ENCODE measurements at places on chromosomes 6 and 20.

DNA sequence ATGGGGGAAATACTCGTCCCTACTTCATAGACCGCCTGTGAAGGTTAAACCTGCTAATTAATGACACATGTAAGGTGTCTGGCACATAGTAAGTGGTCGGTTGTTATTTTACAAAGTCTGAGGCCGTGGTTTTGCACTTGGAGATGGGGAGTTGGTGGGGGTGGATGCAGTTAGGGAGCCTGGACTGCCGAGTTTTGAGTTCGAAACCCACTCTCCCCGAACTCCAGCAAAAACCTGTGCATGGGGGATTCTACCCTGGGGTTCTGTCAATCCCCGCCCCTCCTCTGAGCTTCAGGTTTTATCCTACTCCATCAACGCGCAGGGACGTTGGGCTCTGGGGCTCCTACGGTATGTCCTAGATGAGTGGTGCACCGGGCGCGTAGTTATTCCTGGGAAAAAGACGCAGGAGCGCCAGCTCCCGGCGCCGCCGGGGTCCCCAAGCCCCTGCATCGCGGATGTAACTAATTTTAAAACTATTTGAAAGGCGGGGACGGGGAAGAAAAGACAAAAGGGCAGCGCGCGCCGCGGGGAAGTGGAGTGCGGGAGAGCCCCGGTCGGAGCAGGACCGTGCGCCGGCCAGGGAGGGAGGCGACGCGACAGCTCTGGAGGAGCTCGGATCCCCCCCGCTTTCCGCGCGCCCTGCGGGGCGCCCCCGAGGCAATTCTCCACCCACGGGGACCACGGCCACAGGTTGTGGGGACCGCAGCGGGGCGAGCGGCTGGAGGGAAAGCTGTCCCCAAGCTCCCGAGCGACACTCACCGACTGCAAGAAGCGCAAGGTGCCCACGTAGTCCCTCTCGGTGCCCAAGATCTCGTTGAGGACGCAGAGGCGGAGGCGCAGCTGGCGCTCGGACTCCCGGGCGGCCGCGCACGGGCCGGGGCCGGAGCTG lies 672 bp downstream of the PREX1 start:
- DNase-seq, result peak; percentile 31

DNA sequence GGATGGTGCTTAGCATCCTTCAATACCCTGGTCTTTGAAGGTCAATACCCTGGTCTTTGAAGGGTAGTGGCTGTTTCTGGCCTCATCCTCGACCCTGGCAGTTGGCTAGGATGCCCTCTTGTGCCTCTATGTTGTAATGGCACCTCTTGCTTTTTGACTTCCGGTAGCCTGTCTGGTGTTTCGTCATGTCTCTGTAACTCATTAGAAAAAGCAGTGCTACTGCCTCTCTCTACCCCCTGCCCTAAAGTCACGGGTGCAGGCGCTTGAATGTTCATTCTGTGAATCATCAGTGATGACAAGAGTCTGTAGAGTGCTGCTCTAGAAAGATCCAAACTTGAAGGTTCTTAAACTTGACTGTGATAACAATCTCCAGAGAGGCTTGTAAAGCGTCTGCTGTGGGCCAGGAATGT lies 28.3 kb downstream of the RSPO4 start:
- no peak for DNase-seq

DNA sequence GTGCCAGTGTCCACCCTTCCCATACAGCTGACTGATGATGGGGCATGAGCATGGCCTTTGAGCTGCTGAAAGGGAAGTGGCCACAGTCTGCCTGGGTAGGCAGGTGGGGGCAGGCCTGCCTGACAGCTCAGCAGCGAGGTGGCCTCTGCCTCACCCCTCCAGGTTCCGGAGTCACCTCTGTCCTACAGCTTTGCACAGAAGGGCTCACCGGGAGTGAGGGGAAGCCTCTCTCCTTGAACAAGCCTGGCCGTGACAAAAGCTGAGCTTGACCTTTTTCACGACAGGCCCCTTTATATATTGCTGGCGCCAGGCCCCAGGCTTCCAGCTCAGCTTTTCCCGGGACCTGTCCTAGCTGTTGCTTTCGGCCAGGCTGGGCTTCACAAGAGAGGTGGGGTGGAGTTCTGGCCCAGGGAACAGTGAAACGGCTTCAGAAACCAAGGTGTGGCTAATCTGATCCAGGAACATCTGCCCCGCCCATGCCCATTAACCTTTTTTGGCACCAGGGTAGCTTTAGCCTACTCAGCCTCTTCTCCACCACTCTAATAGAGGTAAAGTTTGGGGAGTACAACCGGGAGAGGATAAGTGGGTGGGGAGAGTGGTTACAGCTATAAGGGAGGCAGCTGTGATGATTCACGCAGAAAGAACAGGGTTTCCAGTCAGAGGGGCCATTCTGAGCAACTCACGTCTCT lies 42.9 kb downstream of the C6orf132 start:
- no peak for DNase-seq

DNA sequence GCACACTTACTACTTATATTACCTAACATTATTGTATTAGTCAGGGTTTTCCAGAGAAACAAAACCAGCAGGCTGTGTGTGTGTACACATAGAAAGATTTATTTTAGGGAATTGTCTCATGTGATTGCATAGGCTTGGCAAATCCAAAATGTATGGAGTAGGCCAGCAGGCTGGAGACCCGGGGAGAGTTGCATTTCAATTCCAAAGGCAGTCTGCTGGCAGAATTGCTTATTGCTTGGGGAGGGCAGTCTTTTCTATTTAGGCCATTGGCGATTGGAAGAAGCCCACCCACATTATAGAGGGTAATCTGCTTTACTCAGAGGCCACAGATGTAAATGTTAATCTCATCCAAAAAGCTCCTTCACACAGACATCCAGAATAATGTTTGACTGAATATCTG lies 157.0 kb downstream of the ADGRG6 start:
- DNase-seq, result no peak

DNA sequence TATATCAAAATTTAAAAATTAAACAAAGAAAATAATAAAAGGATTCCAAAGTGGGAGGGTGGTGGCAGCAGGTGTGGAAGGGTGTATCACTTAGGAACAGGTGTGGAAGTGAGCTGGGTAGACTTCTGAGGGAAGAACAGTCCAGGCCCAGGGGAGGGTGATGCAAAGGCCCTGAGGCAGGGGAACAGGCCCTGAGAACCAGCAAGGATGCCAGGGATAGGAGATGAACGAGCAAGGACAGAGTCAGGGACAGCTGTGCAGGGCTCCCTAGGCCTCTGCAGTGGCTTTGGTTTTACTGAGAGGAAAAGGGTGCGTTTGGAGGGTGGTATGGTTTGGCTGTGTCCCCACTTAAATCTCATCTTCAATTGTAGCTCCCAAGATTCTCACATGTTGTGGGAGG lies 9.4 kb upstream of the RAET1E start:
- no peak for DNase-seq

DNA sequence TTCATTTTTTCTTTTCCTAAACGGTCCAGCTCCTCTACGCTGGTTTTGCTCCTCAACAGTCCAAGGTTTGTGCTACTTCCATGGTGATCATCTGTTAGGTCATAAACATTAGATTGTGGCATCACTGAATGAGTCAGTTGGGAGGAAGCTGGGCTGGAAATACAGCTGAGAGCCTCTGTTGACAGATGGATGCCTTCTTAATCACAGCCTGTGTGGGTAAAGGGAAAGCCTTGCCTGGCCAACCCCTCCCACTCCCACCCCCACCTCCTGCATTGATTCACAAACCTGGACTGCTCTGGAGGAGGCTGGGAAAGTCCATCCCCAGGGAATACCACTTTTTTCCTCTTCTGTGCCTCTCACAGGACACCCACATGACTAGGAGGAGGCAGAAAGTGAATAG lies 180.6 kb upstream of the CCN2 start:
- peak; percentile 79 for DNase-seq

DNA sequence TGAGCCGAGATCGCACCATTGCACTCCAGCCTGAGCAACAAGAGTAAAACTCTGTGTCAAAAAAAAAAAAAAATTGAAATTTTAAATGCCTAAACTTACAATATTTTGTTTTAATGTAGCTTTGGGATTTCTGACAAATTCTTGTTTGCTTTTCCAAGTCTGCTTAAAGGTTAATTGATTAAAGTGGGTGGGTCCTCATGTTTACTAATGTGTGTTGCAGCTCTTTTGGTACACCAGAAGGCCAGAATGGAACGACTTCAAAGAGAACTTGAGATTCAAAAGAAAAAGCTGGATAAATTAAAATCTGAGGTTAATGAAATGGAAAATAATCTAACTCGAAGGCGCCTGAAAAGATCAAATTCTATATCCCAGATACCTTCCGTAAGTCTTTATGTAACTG lies 2.7 kb upstream of the SUMO4 start:
- DNase-seq, result no peak

DNA sequence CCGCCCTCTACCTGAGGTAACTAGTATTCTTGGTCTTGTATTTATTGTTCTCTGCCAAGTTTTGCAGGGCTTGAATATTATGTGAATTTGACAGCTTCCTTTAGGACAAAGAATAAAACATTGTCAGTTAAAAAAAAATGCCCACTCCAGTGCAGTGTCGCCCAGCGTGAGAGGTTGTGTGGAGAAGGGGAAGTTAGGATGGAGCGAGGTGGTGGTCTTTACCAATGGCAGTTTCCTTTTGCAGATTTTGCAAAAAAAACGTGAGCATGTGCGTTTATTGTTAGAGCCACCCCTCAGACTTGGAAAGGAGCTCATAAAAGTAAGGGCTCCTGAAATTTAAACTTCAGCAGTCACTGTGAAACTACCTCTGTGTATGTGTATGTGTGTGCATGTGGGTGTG lies 28.3 kb downstream of the UST start:
- no peak for DNase-seq

DNA sequence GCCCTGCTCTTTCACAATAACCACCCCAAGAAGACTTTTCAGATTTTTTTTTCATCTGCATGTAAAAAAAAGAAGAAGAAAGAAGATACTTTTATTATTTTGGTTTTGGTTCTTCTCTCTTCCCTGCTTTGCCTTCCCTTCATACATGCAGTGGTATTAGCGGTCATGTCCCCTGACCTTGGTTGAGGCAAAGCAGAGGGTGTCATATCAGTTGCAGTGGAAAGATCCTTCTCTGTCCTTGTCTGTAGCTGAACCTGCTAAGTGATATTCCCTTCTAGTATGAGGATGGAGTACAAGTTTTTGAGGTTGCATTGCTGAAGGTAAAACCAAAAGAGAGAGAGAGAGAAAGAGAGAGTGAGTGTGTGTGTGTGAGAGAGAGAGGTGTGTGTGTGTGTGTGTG lies 345.7 kb downstream of the UTRN start:
- DNase-seq, result no peak

- DNase-seq, result no peak
Measured at GRCh38 chr6:118530942-118531341, 17.2 kb upstream of the PLN start.

DNA sequence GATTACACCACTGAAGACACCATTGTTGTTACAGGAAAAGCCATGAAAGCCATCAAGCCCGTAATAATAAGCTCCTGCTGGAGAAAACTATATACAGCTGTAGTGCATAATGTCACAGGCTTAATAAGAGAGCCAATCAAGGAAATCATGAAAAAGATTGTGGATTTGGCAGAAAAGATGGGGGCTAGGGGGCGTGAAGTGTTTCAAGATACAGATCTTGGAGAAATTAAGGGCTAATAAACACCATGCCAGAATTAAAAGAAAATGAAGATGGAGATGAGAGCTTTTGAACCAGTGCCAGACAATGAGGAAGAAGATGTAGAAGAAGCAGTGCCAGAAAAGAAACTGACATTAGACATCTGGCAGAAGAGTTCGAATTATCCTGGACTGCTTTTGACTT lies 43.2 kb upstream of the DTNBP1 start:
- no peak for DNase-seq

DNA sequence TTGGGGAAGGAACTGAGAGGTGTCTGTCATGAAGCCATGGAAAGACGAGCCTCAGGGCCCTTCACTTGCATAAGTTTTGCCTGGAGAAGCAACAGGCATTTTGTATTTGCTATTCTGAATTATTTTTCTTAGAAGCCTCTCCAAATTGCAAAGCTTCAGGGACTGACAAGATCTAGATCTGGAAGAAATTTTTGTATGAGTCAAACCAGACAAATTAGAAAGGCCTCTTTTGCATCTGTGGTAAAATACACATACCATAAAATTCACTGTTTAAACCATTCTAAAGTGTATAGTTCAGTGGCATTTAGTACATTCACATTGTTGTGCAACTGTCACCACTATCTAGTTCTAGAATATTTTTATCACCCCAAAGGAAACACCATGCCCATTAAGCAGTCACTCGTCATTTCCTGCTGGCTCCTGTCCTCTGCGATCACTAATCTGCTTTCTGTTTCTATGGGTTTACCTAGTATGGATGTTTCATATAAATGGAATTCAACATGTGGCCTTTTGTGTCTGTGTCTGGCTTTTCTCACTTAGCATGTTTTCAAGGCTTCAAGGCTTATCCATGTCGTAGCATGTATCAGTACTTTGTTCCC lies 269.1 kb downstream of the PHF3 start:
- DNase-seq, result no peak

DNA sequence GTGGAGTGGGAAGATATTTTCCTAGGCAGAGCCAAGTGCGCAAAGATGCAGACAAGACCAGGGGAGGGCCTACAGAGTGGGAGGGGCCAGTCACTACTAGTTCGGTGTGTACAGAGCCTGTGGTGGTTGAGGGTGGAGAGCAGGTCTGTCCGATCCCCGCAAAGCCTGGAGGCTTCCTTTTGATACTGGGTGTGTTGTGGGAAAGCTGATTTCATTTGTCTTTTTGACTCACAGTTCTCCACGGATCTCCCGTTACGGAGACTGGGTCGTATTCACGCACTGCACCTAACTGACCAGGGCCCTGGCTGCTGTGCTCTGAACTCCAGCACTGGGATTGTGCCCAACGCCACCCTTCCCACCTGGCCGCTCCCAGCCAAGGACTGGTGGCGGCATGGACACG lies 1.4 kb upstream of the TIAM2 start:
- DNase-seq, result no peak

DNA sequence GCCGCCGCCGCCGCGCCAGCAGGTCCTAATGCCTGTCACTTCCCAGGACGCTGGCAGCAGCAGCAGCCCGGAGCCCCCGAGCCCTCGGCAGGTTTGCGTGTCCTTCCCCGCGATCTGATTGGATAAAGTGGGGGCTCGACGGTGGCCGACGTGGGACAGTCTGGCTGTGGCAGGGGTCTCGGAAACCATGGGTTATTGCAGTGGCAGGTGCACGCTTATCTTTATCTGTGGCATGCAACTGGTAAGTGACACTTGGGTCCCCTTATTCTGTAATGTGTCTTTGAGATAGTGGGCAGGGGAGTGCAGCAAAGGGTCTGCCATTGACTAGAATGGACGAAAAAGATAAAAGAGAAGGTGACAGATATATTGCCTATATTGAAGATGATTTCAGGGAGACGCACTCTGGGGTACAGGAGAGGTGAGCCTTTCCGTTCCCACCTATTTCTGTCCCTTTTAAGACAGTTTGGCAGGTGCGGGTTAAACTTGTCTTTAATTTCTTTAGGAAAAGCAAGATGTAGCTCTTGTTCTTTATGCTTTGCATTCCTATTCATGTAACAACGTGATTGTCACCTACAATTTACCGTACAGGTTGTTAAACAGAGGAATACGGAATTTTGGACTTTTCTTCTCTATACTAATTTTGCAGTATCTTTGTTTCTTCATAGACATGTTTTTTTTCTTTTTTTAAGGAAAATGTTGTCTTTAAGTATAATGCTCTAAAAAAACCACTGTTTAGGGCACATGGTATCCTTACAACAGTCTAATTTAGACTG lies 535 bp downstream of the NKAIN2 start:
- DNase-seq, result no peak
